ENCODE measurements at places on chromosomes 4 and X.
A peak's percentile ranks its signal among the peaks of the same experiment; 100 is the strongest.

DNA sequence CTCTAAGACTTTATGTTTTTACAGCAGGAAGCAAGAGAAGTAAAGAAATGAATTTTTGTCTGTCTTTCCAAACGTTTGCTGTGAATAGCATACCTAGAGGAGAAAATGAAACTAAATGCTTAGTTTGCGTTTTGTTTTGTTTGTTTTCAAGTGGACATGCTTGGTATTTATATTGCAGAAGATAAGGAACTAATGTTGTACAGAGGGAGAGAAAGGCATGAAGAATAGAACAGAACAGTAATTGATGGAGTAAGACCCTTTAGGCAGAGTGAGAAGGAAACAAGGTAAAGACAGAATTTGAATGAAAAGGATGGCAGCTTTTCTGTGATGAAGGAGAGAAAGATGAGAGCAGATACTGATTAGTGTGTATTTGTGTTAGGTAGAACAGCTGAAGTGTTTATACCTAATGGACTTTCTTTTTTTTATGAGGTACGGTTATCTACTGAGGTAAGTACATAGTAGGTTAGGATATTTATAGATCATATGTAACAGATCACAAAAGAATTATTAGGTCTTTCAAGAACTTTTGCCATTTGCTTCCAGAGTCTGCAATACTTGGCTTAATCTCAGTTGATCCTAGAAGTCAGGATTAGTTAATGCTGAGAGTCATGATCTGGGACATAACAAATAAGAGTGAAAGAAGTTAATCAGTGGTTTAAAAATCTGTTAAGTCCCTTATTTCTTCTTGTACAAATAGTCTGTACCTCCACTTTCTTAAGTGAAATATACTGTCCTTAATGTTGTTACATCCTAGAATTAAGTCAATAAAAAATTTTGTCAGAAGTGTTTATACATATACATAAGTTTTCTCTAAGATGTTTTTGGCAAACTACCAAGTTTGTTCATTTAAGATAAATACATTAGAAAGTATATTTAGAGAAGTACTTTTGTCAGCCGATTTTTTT is 36.8 kb downstream of the FABP2 start:
- no peak for DNase-seq

DNA sequence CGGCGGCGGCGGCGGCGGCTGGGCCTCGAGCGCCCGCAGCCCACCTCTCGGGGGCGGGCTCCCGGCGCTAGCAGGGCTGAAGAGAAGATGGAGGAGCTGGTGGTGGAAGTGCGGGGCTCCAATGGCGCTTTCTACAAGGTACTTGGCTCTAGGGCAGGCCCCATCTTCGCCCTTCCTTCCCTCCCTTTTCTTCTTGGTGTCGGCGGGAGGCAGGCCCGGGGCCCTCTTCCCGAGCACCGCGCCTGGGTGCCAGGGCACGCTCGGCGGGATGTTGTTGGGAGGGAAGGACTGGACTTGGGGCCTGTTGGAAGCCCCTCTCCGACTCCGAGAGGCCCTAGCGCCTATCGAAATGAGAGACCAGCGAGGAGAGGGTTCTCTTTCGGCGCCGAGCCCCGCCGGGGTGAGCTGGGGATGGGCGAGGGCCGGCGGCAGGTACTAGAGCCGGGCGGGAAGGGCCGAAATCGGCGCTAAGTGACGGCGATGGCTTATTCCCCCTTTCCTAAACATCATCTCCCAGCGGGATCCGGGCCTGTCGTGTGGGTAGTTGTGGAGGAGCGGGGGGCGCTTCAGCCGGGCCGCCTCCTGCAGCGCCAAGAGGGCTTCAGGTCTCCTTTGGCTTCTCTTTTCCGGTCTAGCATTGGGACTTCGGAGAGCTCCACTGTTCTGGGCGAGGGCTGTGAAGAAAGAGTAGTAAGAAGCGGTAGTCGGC is 528 bp downstream of the FMR1 start:
- DNase-seq: peak; percentile 67

- DNase-seq: no peak
Measured at GRCh38 chr4:145785391-145786008, 105.6 kb downstream of the C4orf51 start.

DNA sequence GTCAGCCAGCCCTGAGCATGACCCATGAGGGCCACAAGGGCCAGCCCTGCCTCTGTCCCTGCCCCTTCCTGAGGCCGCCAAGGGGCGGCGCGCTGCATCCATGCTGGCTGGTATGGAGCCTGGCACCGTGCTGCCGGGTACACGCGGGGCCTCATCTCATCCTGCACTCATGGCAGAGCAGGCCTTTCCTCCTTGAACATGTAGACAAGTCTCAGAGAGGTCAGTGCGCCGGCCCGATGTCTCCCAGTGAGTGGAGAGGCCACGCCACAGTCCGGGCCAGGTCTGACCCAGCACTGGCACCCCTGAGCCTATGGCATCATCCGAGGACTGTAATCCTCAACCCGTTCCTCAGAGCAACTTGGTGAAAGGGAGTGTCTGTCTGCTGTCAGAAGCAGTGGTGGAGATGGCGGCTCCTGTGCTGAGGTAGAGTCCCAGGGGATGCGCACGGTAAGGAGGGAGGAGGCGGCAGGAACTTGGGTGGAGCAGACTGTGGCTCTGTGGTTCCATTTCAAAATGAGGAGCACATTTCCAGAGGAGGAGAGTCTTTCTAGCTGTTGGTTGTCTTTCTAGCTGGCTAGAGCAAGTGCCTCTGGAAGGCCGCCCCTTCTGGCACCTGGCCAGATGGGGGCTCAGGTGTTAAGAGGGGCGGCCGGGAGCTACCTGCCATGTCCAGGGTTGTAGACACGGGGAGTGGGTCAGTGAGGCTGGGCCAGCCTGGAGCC is 32.8 kb downstream of the TRMT44 start:
- DNase-seq: no peak

DNA sequence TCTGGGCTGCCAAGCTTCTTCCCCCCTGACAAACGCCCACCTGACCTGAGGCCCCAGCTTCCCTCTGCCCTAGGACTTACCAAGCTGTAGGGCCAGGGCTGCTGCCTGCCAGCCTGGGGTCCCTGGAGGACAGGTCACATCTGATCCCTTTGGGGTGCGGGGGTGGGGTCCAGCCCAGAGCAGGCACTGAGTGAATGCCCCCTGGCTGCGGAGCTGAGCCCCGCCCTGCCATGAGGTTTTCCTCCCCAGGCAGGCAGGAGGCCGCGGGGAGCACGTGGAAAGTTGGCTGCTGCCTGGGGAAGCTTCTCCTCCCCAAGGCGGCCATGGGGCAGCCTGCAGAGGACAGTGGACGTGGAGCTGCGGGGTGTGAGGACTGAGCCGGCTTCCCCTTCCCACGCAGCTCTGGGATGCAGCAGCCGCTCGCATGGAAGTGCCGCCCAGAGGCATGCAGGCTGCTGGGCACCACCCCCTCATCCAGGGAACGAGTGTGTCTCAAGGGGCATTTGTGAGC is 37.0 kb downstream of the HTRA3 start:
- peak; percentile 59 for DNase-seq

DNA sequence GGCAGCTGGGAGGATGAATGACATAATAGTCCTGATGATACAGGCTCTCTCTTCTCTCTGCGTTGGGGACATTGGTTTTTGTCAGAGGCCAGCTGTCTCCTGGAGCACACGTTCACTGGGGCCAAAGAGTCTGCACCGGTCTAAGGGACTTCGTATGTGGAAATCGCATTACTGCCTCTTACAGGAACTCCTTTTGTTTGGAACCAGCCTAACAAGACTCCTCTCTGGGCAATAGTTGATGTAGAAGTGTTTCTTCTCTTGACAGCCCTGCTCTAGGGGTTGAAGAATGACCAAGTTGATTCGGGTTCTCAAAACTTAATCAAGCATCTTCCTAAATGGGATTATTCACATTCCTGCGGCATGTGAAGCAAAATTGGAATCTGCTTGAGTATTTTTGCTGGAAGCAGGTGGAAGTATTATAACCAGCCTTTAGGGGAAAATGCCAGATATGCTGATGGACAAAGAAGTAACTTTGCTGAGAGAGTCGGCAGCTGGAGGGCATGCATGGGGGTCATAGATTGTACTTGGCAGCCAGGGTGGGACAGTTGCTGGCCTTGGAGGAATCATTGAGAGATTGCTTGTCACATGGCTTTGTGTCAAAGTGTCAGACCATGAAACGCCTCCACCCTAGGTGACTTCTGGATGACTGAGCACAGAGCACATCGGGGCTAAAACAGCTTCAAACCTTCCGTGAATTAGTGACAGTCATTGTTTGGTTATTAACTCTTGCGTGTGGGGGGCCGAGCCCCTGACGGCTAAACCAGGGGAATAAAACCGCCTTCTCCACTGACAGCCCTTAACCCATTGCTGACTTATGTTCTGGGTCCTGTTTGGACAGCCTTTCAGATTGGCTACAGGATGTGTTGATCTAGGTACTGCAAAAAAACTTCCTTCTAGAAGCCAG is 34.4 kb upstream of the SLC34A2 start:
- DNase-seq: no peak

DNA sequence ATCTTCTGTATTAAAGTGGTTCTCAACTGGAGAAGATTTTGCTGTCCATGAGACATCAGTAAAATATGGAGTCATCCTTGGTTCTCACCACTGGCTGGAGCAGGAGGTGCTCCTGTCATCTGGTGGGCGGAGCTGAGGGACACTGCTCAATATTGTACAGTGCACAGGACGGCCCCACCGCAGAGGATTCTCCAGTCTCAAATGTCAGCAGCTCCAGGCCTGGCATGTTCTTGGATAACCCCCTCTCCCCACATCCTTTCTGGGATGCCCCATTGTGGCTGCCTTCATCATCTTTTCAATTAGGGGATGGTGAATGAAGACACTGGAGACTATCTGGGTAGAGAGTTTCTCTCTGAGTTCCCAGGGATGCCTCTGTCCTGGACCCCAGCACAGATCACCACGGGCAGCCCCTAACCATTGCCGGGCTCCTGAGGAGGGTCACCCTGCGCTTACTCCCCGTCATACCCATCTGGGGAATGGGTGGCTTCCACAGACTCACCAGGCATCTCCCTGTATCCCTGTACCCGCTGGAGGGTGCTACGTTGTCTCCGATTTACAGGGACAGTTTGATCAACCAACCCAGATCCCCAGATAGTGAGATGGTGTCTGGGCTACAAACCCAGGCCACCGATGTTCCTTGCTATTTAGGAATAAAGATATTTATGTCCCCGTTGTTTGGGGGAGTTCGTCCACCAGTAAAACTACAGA is 21.9 kb upstream of the P2RY8 start:
- no peak for DNase-seq

DNA sequence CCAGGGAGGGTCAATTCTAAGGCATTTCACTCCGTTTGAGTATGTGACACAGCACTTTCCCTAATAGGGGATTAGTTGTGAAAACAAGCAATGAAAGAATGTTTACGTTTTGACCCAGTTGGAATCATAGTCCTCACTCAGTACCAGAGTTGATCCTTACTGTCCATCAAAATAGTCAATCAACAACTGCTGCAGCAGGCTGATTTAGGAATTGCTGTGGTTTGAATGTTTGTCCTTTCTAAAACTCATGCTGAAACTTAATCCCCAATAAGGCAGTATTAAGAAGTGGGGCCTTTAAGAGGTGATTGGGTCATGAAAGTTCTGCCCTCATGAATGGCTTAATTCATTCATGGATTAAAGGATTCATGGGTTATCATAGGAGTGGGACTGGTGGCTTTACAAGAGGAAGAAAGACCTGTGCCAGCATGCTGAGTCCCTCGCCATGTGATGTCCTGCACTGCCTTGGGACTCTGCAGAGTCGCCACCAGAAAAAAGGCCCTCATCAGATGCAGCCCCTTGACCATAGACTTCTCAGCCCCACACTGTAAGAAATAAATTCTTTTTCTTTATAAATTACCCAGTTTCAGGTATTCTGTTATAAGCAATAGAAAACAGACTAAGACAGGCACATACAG is 3.1 kb upstream of the FBXL5 start:
- DNase-seq: no peak

DNA sequence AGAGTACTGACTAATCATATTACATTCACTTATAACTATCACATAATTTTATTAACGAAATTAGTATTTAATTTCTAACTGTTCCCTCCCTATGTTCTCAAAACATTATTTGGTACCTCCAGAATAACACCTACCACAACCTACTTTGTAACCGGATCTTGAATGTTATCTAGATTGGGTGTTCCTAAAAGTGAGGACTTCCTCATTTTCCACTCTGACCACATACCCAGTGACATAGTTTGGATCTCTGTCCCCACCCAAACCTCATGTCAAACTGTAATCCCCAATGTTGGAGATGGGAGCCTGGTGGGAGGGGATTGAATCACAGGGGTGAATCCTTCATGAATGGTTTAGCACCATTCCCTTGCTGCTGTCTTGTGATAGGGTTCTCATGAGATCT is 21.8 kb downstream of the NR3C2 start:
- DNase-seq: no peak

DNA sequence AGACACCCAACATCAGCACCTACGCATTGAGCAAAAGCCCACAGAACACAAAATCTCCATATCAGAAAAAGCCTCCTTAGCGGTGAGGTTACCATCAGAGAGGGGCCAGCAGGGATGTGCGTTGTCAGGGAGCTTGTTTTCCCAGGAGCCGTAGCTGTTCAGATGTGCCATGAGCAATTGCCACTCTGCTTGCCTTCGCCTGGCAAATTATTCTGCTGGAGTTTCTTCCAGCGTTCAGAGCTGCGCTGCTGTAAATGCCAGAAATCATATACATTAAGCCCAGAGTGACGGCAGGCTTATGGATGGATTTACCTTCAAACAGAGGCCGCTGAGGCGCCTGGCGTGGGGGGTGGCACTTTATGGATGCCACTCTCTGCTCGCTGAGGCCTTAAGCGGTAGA is 632.3 kb downstream of the BCOR start:
- DNase-seq: no peak

DNA sequence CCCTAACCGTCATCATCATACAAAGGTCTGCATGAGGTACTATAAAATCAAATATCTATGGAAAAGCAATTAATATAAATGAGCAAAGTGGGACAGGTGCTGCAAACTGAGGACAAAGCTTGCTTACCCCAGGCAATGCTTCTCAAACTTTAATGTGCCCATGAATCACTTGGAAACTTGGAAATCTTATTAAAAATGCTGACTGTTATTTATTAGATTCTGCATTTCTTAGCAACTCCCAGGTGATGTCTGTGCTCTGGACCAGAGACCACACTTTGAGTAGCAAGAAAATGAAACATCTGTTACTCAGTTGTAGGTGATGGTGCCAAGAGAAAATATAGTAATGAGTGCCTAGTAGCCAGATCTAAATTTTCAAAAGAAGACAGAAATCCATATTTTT is 890.4 kb upstream of the FTHL17 start:
- DNase-seq: no peak

DNA sequence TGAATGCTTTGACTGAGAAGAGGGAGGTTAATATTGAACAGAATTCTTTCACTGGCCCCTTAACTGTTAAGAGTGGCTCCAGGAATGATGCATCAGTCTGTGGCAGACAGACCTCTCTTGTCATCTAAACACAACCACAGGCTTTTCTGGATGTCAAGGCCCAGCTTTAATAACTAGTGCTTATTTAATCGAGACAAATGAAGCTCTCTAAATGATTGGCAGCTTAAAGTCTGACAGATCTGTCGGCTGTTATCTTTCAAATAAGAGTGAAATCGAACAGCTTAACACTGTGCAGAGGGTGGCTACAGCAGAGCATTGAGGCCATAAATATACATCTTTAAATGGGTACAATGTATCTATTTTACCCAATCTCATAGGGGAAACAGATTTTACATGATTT is 500.8 kb upstream of the PABPC4L start:
- no peak for DNase-seq

GRCh38 chrX:43003939-43004338 is 226.0 kb upstream of the PPP1R2C start:
- DNase-seq: no peak

All from sciatic nerve (tissue), 2 donors.